Trophoblast cell (in vitro differentiated cells and primary cell): ENCODE measurements at places on chromosomes 1 and 21.

DNA sequence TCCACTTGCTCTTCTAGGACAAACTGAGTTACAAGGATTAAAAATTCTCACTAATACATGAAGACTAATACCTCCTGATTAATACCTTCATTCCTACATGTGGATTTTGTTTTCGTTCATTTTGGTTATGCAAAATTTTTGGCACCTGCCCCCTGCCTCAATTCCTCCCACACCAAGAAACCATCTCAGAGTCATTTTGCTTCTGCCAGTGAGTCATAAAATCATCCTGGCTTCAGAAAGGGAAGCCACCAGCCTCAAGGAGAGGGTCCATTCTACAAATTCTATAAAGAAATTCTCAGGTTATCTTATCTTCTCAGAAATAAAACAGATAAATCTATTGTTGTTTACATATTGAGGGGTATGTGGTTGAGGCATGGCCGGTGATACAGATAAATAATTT is 103.2 kb upstream of the COA6 start:
- DNase-seq = no peak

GRCh38 chr1:41427122-41427913 is 57.2 kb downstream of the EDN2 start:
- no peak for DNase-seq

DNA sequence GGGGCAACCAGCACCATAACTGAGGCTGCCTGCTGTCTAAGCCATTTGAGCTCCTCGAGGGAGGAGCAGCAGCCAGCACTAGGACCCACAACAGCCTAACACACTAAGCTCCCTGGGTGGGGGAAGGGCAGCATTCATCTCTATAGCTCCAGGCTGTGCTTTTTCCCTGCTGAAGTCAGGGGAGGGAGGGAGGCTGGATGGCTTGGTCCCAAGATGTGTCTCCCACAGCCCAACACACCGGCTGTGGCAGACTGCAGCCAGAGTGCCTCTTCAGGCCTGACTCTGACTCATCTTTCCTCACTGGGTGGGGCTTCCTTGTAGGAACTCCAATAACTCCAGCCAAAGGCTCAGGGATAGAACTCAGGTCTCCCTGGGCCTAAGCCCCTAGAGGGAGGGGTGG is 296.3 kb downstream of the PRDM2 start:
- no peak for DNase-seq

GRCh38 chr1:170675865-170676264 is 11.9 kb downstream of the PRRX1 start:
- no peak for DNase-seq

DNA sequence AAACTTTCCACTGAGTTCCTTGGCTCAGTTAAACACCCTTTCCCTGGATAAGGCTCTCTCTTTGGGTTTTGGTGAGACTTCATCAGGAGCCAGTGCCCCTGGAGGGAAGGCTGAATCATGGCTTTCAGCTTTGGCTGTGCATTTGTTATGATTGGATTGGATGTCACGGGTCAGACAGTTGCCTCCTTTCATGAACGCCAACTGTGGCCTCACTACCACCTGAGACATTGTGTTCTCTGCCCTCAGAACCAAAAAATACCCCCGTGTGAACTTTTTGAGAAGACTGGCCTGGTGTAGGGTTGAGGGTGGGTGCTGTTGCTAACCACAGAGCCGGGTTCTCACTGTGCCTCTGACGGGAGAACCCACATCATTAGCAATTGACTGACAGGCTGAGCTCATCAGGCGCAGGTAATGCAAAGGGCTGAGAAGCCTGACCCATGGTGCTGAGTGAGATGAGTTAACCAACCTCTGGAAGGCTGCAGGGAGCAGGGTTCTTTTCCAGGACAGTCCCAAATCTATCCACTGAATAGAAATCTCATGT is 65.6 kb downstream of the HHAT start:
- no peak for DNase-seq

GRCh38 chr21:37292941-37293340 is 25.8 kb upstream of the VPS26C start:
- DNase-seq = no peak
